ENCODE measurements at places on chromosomes 5 and 9.

DNA sequence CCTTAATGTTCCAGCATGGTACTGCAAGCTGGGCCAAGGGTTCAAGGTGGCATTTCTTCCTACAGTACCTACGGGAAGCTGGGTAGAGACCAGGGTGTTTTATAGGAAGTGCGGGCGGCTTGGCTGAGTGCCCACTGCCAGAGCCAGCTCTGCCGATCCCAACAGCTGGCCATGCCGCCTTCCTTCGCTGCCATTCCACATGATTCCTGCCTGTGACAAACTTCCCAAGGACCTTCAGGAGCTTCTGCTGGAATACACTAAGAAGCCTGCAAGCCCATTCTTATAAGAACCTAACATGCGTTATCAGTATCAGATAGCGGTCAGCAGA is 22.0 kb downstream of the MYO10 start:
- no peak for DNase-seq

GRCh38 chr5:157867751-157868387 is 8.9 kb upstream of the CLINT1 start:
- DNase-seq, result no peak

- peak; percentile 86 for DNase-seq
These were observed 57.1 kb upstream of the GOLPH3 start for GRCh38 chr5:32231241-32231640.

DNA sequence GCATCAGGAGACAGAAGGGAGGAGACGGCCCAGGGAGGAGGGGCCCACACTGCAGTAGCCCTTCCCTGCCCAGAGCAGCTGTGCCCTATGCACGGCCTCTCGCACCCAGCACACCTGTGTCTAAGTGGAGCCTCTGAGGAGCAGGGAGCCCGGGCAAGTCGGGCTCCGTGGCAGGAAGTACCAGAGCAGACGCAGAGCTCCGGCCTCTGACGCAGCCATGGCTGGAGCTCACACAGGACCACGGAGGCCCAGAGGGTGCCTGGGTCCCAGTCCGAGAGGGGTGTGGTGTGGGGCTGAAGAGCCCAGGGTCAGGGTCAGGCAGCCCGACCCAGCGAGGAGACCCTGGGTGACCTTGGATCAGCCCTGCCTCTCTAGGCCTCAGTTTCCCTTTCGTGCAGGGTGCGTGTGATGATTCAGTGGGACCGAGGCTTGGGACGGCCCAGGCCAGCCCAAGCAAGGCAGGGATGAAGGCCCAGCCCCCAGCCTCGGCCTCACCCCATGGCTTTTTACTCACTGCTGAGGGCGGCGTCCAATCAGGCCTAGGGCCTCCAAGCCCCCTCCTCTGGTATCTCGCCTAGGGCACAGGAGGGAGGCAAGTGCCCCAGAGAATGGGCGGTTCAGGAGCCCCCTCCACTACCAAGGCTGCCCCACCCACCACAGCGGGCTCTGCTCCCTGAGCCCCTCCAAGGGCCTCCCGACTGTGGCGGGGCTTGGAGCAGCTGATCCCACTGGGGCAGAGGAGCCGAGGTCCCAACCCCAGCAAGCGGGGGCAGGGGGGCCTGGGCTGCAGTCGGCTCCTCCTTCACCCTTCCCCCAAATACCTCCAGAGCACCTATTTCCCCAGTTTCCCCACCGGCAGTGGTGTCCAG is 4.3 kb upstream of the AGPAT2 start:
- no peak for DNase-seq

DNA sequence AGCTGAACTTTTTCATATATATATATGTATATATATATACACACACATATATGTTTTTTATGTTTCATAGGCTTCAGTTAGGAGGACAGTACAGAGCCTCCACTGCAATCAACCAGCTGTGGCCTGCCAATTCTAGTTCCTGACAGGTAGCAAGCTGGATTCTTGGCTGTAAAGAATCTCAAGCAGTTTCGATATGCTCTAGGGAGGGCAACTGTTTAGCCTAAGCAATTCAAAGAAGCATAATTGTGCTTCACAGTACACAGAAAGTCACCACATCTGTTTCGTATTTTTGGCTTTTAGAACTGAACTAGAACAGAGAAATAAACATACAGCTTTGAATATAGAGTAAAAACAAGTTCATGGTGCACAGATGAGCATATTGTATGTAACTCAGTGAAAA is 152.4 kb upstream of the ARRDC3 start:
- no peak for DNase-seq

GRCh38 chr9:114256827-114257328 is 66.0 kb upstream of the ORM1 start:
- DNase-seq, result no peak

- DNase-seq, result no peak
These were observed 534.5 kb downstream of the TMEM38B start for GRCh38 chr9:106228861-106229260.

DNA sequence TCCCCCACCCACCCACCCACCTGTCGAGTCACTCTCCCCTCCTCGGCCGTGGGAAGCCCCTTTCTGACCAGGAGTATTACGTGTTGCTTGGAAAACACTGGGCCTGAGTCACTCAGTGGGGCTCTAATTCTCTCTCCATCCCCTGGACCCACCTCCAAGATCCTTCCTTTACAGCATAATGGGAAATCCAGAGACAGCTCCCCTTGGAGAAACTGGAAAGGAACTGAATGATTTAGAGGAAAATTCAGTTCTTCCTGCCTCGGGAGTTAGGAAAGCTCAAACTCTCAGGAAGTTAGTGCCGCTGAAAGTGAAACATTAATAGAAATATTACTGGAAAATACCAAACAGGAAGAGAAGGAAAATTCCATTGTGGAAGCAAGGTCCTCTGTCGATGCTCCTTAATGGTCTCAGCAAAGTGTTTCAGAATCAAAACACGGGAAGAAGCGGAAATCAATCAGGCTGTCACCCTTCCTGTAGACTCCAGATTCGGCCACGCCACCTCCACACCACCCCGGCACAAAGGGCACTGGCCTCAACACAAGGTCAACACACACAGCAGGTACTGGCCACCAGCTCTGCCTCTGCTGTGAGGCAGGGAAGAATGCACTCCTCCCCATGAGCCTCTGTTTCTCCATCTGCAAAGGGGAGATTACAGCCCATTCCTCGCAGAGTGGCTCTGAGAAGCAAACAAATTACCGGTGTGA is 9.6 kb downstream of the SHB start:
- no peak for DNase-seq

GRCh38 chr5:129593525-129593924 is 133.4 kb downstream of the ADAMTS19 start:
- no peak for DNase-seq

DNA sequence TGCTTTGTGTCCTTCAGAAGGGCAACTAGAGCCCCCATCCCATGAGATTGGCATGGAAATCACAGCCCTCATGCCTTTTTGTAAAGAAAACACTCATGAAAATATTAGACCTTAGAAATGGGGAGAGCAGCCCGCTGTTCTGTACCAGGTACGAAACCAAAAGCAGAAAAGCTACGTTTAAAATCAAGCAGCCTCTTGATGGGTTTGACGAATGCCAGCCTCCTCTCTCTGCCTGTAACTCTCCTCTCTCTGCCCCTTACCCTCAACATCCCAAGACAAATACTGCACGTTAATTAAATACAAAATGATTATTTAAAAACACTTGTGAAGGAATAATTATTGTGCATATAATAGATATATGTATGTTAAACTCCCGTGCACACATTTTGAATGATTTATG is 331.7 kb upstream of the PANK3 start:
- no peak for DNase-seq

GRCh38 chr5:142611154-142611553 is 74.7 kb downstream of the FGF1 start:
- peak; percentile 70 for DNase-seq

- no peak for DNase-seq
These were observed 221.6 kb downstream of the SH3GL2 start for GRCh38 chr9:17800418-17800817.

GRCh38 chr9:17081814-17082213 is 53.0 kb upstream of the CNTLN start:
- DNase-seq, result no peak

GRCh38 chr9:126149661-126150060 is 177.0 kb upstream of the MVB12B start:
- DNase-seq, result no peak

- no peak for DNase-seq
These were observed 81.4 kb upstream of the ZNF366 start for GRCh38 chr5:72588640-72589039.

GRCh38 chr5:132027027-132027426 is 15.6 kb upstream of the ACSL6 start:
- DNase-seq, result no peak

DNA sequence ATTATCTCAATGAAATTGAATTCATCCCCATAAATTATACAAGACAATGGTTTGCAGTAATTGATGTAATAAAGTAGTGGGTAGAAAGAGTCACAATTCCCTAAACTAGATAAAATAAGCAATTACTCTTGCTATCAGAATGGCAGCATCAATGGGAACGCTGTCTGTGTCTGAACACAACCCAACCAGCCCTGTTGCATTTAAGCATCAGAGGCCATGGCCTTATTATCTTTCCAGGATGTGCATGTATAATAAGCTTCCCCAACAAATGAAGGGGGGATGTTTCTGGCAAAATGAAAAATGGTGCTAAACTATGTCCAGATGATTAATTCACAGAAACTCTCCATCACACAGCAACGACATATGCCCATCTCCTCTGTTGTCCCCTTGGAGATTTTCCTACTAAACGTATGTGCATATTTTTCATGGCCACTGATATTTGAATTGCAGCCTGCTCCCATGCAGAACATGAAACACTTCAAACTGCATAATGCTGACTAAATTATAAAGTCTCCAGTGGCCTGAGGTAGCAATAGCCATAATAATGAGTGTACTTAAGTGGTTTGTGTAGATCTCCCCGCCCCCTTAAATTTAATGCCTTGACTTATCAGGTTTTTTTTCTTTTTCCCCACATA is 306.9 kb upstream of the ADAMTS16 start:
- DNase-seq, result no peak

GRCh38 chr9:100756217-100756616 is 178.3 kb downstream of the CAVIN4 start:
- DNase-seq, result no peak

GRCh38 chr5:157993201-157993600 is 134.3 kb upstream of the CLINT1 start:
- peak; percentile 41 for DNase-seq

DNA sequence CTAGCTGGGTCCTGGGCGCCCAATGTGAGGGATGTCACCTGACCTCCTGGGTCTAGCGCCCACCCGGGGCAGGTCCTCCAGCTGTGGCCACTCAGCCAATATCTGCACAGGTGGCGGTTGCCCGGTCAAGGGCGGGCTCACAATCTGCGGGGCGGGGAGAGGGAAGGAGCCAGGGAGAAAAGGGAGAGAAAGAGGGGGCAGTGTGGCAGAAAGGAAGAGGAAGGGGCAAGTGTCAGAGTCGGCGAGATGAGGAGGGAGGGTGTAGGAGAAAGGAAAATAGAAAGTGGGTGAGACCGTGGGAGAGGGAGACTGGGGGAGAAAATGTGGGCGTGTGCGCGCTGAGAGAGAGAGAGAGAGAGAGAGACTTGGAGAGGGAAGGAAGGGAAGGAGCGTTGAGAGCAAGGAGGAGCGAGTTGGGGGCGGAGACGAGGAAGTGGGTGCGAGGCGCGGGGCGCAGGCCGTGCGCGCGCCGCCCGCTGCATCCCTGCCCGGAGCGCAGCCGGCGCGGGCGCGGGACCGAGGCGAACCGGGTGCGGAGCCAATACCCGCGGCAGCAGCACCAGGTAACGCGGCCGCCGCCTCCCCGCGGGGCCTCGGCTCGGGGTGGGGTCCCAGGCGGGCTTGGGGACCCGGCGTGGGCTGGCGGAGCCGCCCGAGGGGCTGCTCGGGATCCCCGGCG is at the start of gene HRH2:
HRH2 (plus strand) TSS at position 479 of the 679 bp plus-strand sequence. CDS start 25,163 bp downstream, outside the sequence.
- DNase-seq, result peak; percentile 88

GRCh38 chr5:173093606-173094005 is 37.5 kb downstream of the CREBRF start:
- DNase-seq, result no peak

- DNase-seq, result no peak
These were observed 256.2 kb downstream of the FER start for GRCh38 chr5:109003928-109004327.

- DNase-seq, result peak; percentile 83
These were observed 89.0 kb upstream of the MAP1B start for GRCh38 chr5:72018143-72018803.

GRCh38 chr5:65133477-65134110 is 348.1 kb downstream of the ADAMTS6 start:
- no peak for DNase-seq

- DNase-seq, result no peak
These were observed 175.2 kb upstream of the SMARCA2 start for GRCh38 chr9:1839909-1840308.

DNA sequence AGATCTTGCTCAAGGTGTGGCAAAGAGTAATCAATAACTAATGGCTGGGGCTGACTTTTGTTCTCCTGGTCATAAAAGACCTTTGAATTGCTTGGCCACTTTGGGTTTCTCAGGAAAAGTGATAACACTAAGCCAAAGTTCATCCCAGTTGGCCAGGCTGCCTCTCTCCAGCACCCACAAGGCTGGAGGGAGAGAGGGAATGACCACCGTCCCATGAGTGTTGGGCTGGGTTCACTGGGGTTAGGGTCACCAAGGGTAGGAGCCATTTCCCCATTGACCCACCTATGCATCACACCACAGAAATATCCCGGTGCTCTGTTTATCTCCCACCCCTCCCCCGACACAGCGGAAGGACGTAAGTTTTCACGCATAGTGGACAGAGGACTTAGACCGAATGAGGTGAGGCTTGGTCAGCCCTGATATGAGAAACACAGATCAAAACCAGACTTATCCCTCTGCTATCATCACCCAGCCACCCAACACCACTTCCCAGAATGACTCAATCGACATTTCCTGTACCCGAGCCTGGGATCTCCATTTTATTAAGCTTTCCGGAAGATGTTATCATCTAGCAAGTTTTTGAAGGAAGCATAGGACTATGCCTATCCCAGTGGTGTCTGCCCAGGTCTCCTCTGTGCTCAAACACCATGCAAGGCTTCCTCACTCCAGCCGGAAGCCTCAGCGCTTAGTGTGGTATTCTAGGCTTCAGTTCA is 27.0 kb upstream of the PPARGC1B start:
- no peak for DNase-seq

- no peak for DNase-seq
These were observed 57.9 kb downstream of the NDST1 start for GRCh38 chr5:150565868-150566267.

DNA sequence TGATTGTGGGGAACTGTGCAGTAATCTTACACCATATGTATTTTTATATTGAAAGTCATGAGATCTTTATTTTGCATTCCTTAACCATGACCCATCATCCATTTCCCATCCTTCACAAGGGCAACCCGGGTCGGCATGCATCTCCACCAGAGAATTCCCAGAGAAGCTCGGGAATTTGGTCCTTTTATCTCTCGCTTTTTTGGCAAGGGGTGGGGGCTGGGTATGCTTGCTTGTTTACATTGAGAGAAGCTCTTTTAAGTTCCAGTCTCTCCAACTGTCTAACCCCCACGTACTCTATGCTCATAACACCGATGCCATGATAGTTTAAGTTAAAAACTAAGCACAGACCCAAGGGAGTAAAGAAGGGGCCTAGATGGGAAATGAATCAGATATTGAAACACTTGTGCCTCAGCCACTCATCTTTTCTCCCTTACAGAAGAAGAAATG is 109.9 kb upstream of the NFIB start:
- DNase-seq, result no peak

- DNase-seq, result no peak
These were observed 81.8 kb downstream of the SHC3 start for GRCh38 chr9:89096807-89097206.

GRCh38 chr5:97377582-97377981 is 194.5 kb upstream of the RIOK2 start:
- DNase-seq, result no peak
